ENCODE measurements at places on chromosomes 1 and 21.

DNA sequence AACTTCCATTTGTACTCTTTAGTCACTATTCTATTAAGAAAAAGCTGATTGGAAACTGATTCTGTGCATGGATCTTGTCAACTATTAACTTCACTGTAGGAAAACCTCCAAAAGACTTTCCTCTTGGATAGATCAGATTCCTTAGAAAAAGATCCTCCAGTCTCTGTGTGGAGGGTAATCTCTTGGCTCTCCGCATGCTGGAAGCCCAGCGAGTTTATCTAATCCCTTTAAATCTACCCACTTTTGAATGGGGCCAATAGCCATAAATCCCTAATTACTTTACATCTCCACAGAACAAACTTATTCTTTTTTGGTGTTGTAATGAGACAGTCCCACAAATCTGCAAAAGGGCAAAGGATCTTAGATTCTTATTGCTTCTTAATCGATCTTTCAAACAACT is 1206.4 kb upstream of the ADGRL4 start:
- no peak for DNase-seq

DNA sequence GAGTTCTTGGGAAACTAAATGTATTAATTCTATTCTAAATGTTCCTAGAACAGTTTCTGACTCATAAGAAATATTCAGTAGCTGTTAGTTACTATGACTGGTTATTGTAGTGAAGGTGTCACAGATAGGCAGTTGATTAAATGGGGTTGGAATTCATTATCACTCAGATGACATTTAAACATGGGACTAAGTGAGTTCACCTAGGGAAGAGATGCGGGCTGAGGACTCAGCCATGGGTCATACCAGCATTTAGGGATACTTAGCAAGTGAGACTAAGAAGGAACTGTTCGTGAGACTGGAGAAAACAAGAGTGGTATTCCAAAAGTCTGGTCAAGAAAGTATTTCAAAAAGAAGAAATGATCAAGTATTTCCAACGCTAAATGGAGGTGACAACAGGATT is 125.1 kb upstream of the ADGRL4 start:
- DNase-seq, result no peak

GRCh38 chr1:153174624-153175023 is 23.9 kb upstream of the SPRR2G start:
- DNase-seq, result no peak

- DNase-seq, result no peak
Measured at GRCh38 chr1:77655431-77655974, 27.0 kb downstream of the ZZZ3 start.

- no peak for DNase-seq
Measured at GRCh38 chr1:117044217-117044616, 15.9 kb upstream of the TTF2 start.

DNA sequence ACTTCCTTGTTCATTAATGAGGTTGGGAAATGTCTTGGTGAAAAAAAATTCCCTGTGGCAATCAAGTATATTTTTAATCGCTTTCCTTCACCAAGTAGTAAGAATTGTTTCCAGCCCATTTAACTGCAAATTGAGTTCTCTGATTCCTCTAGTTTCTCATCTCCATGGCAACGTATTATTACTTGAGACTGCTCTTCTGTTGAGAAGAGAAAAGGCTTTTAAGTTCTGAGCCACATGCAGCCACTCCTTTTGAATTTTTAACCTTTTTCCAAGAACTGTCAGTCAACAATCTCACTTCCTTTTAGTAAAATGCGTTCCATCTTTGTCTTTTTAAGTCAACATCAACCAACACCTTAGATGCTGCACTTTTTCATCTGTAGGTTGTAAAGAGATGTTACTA is 75.7 kb upstream of the KIAA1614 start:
- DNase-seq, result no peak

GRCh38 chr1:27057389-27057788 is 44.7 kb upstream of the TENT5B start:
- DNase-seq, result no peak

- no peak for DNase-seq
Measured at GRCh38 chr1:238258510-238258909, 367.8 kb upstream of the ZP4 start.

DNA sequence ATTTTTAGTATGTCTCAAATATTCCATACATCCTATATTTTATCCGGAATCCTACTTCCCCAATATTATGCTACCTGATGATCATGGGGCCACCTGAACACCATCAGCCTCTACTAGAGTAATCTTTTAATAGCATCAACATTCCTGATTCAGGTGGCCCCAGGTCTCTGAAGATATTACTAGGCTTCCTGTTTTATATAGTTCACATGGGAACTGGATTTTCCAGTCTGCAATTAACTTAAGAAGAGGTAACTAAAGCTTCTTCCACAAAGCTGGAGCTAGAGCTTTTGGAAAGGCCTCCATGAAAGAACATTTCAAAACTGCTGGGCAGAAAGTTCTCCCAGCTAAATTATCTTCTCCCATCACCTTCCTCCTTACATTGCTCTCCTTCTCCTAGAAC is 72.3 kb upstream of the ADAM30 start:
- DNase-seq, result no peak

DNA sequence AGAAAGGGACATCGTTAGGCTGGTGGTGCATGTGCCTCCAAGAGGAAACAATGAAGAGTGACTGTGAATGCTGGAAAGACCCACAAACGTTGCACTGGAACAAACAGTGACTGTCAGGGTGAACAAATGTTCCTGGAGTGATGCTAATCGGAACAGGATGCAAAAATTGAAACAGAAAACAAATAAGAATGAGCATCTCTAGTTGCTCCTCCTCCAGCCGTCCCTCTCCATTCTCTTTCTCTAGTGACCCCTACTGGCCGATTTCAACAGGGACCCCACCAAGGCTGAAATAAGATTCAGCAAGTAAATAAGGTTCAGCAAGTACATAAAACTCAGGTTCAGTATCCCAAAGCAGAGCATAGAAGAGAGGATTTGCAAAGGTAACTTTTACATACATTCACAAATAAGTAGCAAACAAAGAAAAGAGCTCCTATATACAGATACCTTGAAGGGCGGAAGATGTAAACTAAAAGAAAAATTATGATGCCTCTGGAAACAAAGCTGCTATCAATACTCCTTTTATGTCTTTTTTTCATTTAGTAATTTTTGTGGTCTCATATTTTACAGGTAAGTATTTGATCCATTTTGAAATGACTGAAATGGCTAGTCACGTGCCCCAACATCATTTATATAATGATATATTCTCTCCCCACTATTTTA is 836.1 kb upstream of the ADAMTS5 start:
- DNase-seq, result no peak

- DNase-seq, result no peak
Measured at GRCh38 chr1:153663211-153663610, 4.7 kb downstream of the SNAPIN start.

DNA sequence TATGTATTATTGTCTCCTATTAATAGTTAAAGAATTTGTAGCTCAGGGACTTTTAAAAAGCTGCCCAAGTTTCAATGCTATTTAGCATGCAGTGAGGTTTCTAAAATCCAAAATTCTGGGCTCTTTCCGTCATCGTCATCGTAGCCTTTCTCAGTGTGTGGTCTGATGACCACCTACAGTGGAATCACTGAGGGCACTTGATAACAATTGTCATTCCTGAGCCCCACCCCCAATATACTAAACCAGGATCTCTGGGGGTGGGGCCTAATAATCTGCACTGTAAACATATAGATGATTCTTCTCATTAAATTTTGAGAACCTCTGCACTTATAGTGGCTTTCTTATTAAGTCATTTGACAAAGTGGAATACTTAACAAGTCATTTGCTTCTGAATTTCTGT is 674.8 kb downstream of the PLPP3 start:
- no peak for DNase-seq

GRCh38 chr1:46983166-46983829 is 40.2 kb upstream of the CYP4X1 start:
- no peak for DNase-seq

- peak; percentile 10 for DNase-seq
Measured at GRCh38 chr1:24018611-24019580, 38.8 kb upstream of the SRSF10 start.

GRCh38 chr1:113850127-113850796 is 21.2 kb downstream of the PTPN22 start:
- no peak for DNase-seq

DNA sequence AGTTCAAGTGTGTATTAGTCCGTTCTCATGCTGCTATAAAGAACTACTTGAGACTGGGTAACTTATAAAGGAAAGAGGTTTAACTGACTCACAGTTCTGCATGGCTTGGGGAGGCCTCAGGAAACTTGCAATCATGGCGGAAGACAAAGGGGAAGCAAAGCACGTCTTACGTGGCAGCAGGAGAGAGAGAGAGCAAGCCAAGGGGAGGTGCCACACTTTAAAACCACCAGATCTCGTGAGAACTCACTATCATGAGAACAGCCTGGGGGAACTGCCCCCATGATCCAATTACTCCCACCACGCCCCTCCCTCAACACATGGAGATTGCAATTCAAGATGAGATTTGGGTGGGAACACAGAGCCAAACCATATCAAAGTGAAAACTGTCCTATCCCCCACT is 4.1 kb upstream of the MIS18A start:
- no peak for DNase-seq

GRCh38 chr1:224302947-224303346 is 27.0 kb downstream of the NVL start:
- no peak for DNase-seq

- DNase-seq, result no peak
Measured at GRCh38 chr21:26939601-26940111, 27.2 kb downstream of the ADAMTS5 start.

- DNase-seq, result no peak
Measured at GRCh38 chr1:22613951-22614350, 22.5 kb upstream of the C1QA start.

GRCh38 chr1:244964112-244964971 is 100.0 kb upstream of the HNRNPU start:
- no peak for DNase-seq

DNA sequence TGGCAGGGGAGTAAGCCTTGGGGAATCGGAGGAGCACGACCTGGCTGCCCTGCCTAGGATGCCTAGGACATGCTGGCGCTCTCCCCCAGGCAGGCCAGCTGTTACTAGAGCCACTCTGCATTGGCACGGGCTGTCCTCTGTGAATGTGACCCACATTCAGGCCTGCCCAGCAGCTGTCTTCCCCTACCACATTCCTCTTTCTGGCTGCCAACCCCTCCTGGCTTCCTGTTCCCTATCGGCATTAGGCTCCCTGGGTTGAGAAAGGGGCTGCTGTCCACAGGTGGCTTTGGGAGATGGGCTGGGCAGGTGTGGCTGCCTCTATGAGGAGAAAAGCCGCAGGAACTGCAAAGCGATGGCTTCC is 2.3 kb upstream of the NFASC start:
- no peak for DNase-seq

- no peak for DNase-seq
Measured at GRCh38 chr1:2391931-2392509, 379 bp downstream of the RER1 start.

- DNase-seq, result no peak
Measured at GRCh38 chr1:168455764-168456163, 88.0 kb downstream of the XCL2 start.

DNA sequence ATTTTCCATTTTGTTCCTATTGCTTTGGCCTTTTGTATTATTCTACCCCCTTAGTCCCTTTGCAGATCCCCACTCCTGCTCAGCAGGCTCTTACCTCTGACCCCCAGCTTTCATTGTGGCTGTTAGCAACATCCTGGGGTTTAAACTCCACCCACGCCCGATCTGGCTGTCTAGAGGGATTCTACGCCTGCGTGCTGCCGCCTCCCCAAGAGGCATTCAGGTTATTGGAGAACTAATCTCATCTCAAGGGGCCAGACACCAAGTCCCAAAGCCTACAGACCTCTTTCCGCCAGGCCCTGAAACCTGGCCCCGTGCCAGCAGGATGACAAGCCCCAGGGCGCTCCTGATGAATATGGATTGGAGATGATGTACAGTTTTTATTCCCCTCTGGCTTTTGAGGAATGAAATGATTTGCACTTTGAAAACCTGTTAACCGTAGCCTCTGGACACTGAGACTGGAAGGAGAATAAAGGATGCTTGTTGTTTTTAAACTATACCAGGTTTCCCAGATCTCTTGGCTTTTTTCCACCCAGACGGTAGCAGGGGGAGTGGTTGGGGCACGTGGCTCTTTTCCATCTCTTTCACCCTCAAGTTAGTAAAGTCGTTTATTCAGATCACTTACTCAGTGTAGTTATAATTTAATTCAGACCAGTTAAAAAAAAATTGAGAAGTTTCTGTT is 14.5 kb upstream of the IKBKE start:
- DNase-seq, result no peak

DNA sequence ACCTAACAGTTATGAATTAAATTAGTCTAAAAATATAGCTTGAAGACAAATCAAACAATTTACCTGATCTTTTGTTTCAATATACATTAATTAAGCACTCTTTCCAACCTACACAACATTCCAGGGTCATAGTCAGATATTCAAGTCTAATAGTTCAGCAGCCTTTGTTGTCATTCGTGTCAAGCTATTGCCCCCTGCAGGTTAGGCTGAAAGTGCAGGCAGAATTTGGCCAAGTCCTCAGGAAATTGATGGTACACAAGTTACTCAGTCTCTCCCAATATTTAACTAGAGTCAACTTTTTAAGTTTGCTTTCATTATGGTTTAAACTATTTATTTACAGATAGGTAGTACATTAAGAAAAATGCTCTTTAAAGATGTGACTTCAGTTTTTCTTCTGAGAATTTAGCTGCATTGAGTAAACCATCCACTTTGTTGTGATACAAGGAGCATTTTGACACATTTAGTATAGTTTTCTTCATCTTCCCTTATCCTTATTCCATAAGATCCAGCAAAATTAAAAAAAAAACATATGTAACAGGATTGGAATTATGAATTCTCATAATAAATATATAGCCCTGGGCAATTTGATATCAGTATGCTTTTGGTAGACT is 130.3 kb upstream of the DPYD start:
- DNase-seq, result no peak

DNA sequence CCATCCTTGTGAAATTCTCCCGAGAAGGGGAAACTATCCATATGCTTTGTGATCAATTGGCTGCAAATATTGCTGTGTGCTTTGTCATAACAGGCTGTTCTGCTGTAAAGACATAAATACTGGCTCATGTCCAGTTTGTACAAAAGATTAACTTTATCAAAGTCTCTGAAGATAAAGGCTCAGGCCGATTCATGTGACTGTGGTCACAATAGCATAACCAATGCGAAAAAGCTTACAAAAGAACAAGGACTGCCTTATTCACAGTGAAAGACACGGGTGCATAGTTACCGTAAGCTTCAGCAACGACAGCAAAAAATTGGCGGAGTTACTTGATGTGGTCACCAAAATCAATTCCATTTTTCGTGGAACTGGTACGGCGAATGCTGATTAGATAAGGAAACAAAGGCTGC is 173.6 kb upstream of the CHRM3 start:
- DNase-seq, result no peak

Measured in esophagus squamous epithelium (tissue), 5 donors.